ENCODE measurements at places on chromosomes 13 and 19.
A peak's percentile ranks its signal among the peaks of the same experiment; 100 is the strongest.

DNA sequence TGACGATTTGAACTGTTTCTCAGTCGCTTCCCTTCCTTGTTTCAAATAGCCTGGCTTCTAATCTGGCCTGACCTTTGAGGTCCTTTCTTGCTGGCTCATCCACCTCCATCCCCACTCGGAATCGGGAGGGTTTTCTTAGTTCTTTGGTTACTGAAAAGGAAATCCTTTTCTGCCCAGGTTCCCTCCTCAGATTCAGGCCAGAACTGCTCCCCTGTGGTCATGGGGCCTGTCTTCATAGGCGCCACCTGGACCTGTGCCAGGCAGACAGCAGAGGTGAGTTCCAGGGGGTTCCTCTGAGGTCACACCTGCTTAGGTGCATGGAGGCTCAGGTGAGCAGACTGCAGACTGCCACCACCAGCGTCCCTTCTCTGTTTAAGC lies 62.4 kb downstream of the AKAP11 start:
- no peak for DNase-seq

DNA sequence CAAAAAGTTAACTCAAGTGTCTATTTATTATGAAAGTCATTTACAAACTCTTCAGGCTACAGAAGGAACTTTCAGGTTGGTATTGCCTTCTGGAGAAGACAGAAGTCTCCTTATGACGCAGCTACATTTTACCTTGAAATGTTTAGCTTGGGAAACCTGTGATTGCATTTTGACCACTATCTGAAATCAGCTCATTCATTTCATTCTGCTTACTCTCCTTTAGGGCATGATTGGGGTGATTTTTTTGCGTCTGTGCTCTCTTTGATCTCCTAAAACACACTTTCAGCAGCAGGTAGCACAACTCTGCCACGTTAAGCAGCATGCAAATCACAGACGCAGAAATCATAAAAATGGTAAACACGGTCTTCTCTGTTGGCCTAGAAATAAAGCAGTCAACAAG lies 9.6 kb downstream of the GJB6 start:
- DNase-seq = no peak

GRCh38 chr19:51691584-51692428 lies 1.3 kb upstream of the SPACA6 start:
- DNase-seq = no peak

- no peak for DNase-seq
These were observed 13.9 kb downstream of the ZNF543 start for GRCh38 chr19:57334191-57334590.

DNA sequence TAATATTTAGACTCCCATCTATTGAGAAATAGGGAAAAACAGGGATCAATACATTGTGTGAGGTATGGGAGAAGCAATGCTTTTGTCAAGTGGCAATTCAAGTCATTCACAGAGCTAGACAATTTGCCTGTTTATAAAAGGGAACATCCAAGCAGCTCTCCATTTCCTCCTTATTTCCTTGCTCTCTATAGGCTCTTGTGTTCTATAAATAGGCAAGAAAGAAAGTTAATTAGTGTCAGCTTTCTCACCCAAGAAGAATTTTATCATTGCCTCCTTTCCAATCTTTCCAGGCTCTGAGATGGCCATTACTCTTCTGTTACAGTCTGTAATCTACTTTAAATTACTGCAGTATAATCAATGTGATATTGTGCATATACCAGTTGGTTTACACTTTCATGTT lies 199.9 kb downstream of the LHFPL6 start:
- no peak for DNase-seq

GRCh38 chr19:8451885-8452284 lies 7.1 kb downstream of the HNRNPM start:
- peak; percentile 43 for DNase-seq

- DNase-seq = peak; percentile 42
These were observed 59.7 kb upstream of the TRPC4 start for GRCh38 chr13:37929308-37929707.

- DNase-seq = no peak
These were observed 231.2 kb downstream of the NHLRC3 start for GRCh38 chr13:39269411-39269810.

GRCh38 chr13:40002016-40002415 lies 346.6 kb downstream of the COG6 start:
- DNase-seq = no peak

DNA sequence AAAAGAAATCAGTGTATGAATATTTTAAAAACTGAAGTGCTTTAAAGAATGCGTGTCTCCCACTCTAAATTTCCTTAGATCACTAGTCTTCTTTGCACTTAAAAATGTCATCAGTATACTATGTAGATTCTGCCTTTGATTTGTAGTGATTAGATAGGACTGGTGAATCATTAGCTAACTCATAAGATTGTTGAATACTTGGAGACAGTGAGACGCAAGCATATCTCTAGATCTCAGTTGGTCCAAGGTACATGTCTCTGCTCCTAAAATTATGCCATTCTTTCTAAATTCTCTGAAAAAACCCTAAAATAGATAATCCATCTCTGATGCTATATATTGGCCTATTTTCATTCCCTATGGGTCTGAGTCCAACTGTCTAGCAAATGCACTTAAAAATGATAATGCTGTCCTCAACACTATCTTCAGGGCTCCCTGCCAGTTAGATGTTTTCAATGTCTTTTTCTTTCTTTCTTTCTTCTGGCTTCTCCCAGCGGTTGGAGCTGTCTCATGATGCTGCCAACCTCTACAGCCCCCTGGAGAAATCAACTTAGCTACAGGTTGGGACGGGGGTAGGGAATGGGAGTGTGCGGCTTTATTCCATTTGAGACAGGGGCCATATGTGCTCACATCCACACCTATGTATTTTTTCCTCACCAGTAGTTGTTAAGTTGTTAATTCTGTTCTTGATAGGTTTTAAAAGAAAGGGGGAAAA lies 301.0 kb downstream of the NDFIP2 start:
- no peak for DNase-seq

- peak; percentile 97 for DNase-seq
These were observed 140.0 kb downstream of the MYO16 start for GRCh38 chr13:108769213-108770070.

- no peak for DNase-seq
These were observed 120.6 kb downstream of the ABCC4 start for GRCh38 chr13:95180513-95181245.

DNA sequence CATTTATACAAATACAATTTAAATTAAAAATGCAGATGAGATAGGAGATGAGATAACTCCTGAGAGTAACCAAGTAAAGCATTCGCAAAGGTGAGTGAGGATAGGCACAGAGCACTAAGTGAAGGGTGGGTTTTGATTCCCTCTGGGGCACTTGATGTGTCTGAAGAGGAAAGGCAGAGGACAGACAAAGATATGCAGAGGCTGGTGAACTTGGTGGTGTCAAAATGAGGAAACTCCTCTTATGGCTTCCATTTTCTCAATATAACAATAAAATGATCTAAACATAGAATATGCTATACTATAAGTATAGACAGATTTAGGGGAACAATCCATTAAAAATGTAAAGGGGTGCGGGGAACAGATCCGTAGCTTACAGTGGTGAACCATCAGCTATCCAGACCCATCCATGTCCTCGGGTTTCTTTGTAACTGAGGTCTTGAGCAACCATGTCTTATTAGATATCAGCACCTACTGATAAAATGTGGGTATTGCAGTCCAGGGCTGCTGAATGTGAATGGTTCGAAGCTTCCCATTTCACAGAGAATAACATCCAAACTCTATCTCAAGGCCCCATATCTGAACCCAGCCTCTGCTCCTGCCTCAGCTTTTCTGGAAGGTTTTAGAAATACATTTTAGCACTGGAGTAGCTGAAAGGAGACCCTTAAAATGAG lies 73.9 kb upstream of the SLC10A2 start:
- peak; percentile 78 for DNase-seq

DNA sequence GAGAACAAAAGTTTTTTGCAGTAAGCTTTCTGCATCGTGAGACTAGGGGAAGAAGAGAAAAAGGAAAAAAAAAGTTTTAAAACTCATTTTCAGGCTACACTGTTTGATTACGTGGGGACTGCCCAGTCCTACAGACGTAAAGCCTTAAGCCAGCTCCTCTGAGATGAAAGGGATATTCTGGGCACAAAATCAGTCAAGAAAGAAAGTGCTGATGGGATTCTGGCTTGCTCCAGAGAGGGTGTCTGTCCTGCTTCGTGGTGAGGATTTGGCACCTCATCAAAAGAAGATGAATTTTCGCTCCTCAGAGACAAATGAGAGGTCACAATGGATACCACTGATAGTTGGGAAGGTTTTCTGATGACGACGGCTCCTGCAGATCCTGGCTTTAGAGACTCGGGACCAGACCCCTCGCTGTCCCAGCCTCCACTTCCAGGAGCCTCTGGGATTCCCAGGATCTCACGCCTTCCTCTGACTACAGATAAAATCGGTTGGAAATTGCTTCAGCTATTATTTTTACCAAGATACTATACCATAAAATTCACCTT lies 9.7 kb downstream of the TEX29 start:
- no peak for DNase-seq

- no peak for DNase-seq
These were observed 101.2 kb upstream of the SCEL start for GRCh38 chr13:77434289-77434688.

DNA sequence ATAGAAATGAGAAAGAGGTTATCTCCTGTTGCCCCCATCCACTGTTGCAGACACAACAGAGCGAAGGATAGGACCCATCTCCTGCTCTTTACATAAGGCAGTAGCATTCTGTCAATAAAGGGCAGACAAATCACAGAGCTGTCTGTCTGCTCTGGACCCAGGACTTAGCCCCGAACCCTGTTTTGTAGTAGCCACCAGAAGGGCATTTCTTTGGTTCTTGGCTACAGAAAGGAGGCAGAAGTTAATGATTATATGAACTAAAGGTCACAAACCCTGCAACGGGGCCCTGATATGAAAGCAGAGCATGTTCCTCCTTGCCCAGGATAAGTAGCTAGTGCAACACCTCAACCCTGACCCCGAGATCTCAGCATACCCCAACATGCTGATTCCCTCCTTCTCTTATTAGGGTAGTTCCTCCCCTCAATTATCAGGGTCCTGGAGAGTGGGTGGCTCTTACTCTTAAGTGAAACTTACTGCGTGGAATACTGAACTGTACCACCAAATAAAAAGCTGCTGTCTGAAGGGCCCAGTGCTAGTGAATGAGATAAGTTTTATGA lies 680.4 kb upstream of the SPRY2 start:
- no peak for DNase-seq

GRCh38 chr13:95644601-95645052 lies at the start of gene DZIP1:
Gene DZIP1 (minus strand): TSS chr13:95644706. CDS start chr13:95642029, 2,677 bp downstream.
- DNase-seq = no peak

DNA sequence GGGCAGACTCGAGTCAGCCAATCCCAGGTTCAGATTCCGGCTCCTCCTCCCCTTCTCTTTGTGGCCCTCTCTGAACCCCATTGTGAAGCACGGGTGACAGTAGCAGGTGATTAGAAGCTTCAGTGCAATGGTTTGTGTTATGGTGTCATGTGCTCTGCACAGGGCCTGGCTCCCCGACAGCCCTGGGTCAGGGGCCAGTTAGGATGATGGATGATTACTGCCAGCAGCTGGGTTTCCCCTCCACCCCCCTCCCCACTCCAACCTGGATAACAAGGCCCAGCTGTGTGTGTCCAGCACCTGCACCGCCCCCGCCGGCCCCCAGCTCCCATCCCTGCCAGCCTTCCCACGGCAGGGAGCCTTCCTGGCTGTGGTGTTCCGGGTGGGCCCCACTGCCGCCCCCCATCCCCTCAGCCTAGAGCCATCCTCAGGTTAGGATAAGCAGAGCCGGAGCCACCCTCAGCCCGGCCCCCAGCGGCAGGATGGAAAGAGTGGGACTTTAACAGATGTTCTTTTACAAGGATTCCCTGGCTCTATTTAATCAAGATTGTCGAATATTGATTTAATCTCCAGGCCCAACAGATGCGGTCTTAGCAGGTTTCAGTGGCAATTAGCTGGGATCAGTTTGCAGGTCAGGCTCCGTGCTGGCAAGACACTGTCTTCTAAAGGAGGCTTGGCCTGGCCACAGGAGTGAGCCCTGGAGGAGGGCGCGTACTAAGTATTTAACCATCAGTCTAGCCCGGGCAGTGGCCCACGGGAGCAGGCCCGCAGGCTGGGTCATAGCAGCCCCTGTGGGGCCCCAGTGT lies 156.2 kb downstream of the SIPA1L3 start:
- no peak for DNase-seq

DNA sequence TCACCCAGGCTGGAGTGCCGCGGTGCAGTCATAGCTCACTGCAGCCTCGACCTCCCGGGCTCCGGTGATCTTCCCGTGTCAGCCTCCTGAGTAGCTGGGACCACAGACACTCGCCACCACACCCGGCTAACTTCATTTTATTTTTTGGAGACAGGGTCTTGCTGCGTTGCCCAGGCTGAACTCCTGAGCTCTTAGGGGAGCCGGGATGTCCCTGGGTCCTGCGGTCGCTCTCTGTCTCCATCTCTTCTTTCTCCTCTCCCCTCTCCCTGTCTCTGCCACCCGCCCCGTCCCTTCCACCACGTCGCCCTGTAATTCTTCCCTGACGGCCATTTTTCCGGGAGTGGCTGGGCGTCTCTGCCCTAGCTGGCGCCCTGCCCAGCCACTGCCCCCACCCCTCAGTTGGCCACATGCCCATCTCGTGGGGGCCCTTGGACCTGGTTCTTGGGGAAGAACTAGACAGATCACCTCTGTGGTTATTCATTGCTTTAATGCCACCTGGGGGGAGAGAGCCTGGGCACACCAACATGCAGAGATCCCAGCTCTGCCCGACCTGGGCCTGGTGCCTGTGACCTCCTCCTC lies 18.9 kb downstream of the ARID3A start:
- DNase-seq = peak; percentile 25

DNA sequence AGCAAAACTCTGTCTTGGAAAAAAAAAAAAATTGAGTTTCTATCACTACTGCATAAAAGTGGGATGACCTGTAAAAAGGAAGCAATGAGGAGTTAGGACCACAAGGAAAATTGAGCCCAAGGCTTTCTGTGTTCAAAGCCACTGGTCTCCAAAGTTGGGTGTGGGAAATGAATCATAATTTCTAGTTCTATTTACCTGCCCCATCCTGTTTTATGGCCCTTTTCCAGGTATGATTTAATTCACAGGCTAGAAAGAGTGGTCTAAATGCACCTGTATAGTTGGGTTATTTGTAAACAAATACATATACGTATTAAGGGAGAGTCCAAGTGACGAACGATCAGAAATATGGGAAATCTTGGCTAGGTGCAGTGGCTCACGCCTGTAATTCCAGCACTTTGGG lies 5.9 kb upstream of the DCAF15 start:
- no peak for DNase-seq

DNA sequence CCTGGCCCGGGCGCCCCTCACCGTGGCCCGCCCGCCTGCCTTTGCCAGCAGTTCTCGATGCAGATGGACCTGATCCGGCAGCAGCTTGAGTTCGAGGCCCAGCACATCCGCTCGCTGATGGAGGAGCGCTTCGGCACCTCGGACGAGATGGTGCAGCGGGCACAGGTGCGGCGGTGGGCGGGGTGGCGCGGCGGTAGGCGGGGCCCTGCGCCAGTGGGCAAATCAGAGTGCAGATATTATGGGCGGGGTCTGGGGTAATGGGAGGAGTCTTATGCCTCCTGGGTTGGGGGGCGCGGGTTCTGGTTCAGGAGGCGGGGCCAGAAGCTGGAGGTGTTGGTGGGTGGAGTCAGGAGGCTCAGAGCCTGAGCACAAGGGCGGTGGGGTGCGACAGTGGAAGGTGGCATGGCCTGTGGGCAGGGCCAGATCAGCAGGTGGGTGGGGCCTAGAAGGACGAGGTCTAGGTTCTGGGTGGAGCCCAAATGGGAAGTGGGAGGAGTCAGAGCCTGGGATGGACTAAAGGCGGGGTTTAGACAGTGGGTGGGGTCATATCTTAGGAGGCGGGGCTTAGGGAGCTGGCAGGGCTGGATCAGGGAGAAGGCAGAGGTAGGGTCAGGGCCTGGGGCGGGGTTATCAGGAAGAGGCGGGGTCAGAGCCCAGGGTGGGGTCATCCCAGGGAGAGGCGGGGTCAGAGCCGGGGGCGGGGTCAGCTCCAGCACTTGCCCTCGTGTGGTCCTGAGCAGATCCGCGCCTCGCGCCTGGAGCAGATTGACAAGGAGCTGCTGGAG lies 5.6 kb downstream of the APC2 start:
- peak; percentile 72 for DNase-seq
